ENCODE measurements at places on chromosomes 6 and 20. TPM values are rescaled to one million over a fixed set of nuclear protein-coding genes. Genes with fewer than 3 reads are reported as not detected.

DNA sequence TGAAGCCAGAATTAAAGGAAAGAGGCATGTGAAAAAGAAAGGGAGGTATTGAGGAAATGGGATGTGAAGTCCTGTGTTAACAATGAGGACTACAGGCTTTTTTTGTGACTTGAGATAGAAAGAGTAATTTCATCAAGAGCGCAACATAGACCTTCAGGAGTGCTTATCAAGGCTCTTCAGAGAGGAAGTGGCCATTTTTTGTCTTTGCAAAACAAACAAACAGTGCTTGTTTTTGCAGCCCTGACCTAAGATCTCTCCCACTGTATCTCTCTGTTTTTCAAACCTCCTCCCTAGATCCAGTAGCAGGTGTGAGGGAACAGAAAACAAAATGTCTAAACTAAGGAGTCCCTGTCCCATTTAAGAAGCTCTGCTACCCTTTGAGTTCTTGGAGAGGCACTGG lies 710.3 kb upstream of the MARCKS start:
- H3K27ac ChIP-seq, result no peak overlapping the region
- no peaks in the 10 kb centered on the region for H3K4me1 ChIP-seq
- no peak for DNase-seq
- H3K27me3 ChIP-seq, result no peaks in the 10 kb centered on the region
- no peaks in the 10 kb centered on the region for H3K36me3 ChIP-seq

- no peaks in the 10 kb centered on the region for H3K4me1 ChIP-seq
- peaks cover 9% of the 10 kb centered on the region for H3K36me3 ChIP-seq
- no peak overlapping the region for H3K4me3 ChIP-seq
- H3K27me3 ChIP-seq, result no peaks in the 10 kb centered on the region
Measured at GRCh38 chr20:33781945-33782344, 29.2 kb upstream of the CHMP4B start.

DNA sequence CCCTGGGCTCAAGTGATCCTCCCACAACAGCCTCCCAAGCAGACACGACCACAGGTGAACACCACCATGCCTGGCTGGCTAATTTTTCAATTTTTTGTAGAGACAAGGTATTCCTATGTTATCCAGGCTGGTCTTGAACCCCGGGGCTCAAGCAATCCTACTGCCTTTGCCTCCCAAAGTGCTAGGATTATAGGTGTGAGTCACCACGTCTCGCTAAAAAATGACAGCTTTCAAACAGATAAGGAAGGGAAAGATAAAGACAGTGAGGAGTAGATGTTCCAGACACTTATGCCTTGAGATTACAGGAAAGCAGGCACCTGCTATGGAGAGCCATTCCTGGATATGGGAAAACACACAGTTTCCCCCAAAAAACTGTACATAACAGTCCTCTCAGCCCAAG lies 40.9 kb upstream of the SLA2 start:
- no peaks in the 10 kb centered on the region for H3K36me3 ChIP-seq
- H3K27me3 ChIP-seq, result no peaks in the 10 kb centered on the region
- no peak for DNase-seq
- H3K4me3 ChIP-seq, result no peak overlapping the region

- no peak for DNase-seq
- no peaks in the 10 kb centered on the region for H3K27me3 ChIP-seq
- no peak overlapping the region for H3K27ac ChIP-seq
Measured at GRCh38 chr20:62900692-62901584, 25.4 kb downstream of the DIDO1 start.

COL19A1 gene
- total RNA-seq, result 1.0 TPM

FAM83C gene
- total RNA-seq, result not detected
